ENCODE measurements at places on chromosomes 2 and 18.

DNA sequence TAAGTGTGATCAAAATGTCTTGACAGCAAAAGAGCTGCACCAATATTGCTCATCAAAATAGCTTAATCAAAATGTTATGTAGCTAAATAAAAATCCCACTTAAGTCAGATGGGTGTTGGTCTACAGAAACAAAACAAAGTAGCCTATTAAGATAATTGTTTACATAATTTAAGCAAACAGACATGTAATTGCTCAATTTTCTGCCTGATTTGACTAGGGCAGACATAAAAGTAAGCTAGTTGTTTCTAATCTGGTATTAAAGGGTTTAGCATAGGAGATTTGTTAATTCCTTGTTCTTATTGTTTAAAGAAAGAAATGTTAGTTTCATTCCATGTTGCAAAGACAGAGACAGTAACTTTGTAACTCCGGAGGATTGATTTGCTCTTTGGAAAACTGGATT is 11.5 kb upstream of the FEZ2 start:
- no peak for DNase-seq

GRCh38 chr18:55549474-55550104 is 38.4 kb downstream of the TCF4 start:
- DNase-seq, result no peak

- DNase-seq, result no peak
Measured at GRCh38 chr18:8844721-8845148, 139.4 kb downstream of the MTCL1 start.

GRCh38 chr18:62637807-62638687 is 77.3 kb upstream of the PHLPP1 start:
- peak; percentile 11 for DNase-seq

GRCh38 chr18:41504316-41504715 is 450.7 kb upstream of the PIK3C3 start:
- DNase-seq, result no peak

Data from stimulated activated CD4-positive, alpha-beta T cell treated with anti-CD3 and anti-CD28 coated beads, TNF-alpha, amount 100 ng/mL, for 4 hours (primary cell).